ENCODE measurements at places on chromosomes 6 and 20.

DNA sequence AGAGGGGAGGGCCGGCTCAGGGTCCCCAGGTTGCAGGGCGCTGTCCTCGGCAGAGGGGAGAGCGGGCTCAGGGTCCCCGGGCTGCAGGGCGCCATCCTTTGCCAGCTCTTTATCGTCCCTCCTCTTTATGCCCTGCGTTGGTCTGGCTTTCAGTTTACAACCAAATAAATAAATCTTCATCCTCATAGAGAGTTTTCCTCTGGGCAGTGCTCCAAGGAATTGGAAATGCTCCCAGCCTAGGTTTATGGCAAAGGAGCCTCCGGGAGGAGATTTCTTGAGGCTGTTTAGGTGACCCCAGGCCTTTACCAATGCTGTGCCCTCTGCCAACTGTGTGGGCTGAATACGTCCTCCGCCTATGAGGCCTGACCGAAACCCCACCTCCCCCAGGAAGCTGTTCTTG is 60.2 kb downstream of the CHMP4B start:
- peaks cover 4% of the 10 kb centered on the region for H3K4me1 ChIP-seq
- no peaks in the 10 kb centered on the region for H3K36me3 ChIP-seq
- no peaks in the 10 kb centered on the region for H3K27me3 ChIP-seq
- no peak for ATAC-seq
- no peak overlapping the region for H3K27ac ChIP-seq
- H3K4me3 ChIP-seq, result no peak overlapping the region

- no peaks in the 10 kb centered on the region for H3K27me3 ChIP-seq
- peak; percentile 92 for ATAC-seq
- peak overlapping the region; percentile 78 for H3K4me3 ChIP-seq
- H3K36me3 ChIP-seq, result no peaks in the 10 kb centered on the region
- H3K27ac ChIP-seq, result peak overlapping the region; percentile 85
Observed at GRCh38 chr6:20319520-20320357, 81.9 kb upstream of the E2F3 start.

DNA sequence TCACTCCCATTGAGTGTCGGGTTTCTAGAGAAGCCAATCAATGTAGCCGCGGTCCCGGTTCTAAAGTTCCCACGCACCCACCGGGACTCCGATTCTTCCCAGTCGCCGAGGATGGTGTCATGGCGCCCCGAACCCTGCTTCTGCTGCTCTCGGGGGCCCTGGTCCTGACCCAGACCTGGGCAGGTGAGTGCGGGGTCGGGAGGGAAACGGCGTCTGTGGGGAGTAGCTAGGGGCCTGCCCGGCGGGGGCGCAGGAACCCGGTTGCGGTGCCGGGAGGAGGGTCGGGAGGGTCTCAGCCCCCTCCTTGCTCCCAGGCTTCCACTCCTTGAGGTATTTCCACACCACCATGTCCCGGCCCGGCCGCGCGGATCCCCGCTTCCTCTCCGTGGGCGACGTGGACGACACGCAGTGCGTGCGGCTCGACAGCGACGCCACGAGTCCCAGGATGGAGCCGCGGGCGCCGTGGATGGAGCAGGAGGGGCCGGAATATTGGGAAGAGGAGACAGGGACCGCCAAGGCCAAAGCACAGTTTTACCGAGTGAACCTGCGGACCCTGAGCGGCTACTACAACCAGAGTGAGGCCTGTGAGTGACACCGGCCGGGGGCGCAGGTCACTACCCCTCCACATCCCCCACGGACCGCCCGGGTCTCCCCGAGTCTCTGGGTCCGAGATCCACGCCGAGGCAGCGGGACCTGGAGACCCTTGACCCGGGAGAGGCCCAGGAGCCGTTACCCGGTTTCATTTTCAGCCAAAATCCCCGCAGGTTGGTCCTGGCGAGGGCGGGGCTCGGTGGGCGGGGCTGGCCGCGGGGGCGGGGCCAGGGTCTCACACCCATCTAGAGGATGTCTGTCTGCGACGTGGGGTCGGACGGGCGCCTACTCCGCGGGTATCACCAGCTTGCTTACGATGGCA is 35.2 kb upstream of the HLA-G start:
- peak overlapping the region; percentile 75 for H3K4me3 ChIP-seq
- peak; percentile 80 for ATAC-seq
- H3K27ac ChIP-seq, result no peak overlapping the region
- peaks cover 7% of the 10 kb centered on the region for H3K4me1 ChIP-seq
- no peaks in the 10 kb centered on the region for H3K36me3 ChIP-seq

GRCh38 chr6:47147175-47147727 is 105.1 kb upstream of the ADGRF1 start:
- H3K27ac ChIP-seq, result no peak overlapping the region
- H3K27me3 ChIP-seq, result peaks cover 12% of the 10 kb centered on the region
- H3K36me3 ChIP-seq, result no peaks in the 10 kb centered on the region

- H3K27me3 ChIP-seq, result no peaks in the 10 kb centered on the region
- ATAC-seq, result peak; percentile 92
- H3K36me3 ChIP-seq, result peaks cover 98% of the 10 kb centered on the region
- peak overlapping the region; percentile 61 for H3K4me3 ChIP-seq
- peaks cover 31% of the 10 kb centered on the region for H3K4me1 ChIP-seq
- H3K27ac ChIP-seq, result peak overlapping the region; percentile 78
Observed at GRCh38 chr6:45543298-45544235, 165.8 kb upstream of the SUPT3H start.

GRCh38 chr6:149922642-149923326 is at the start of gene RAET1G:
Gene RAET1G (minus strand): TSS chr6:149923121. CDS start chr6:149923010, 111 bp downstream.
- no peak within 1 kb of the TSS for H3K27ac ChIP-seq
- no peaks in the 10 kb centered on the region for H3K36me3 ChIP-seq
- peaks cover 57% of the 10 kb centered on the region for H3K27me3 ChIP-seq
- H3K4me1 ChIP-seq, result peaks cover 18% of the 10 kb centered on the region

- H3K27me3 ChIP-seq, result peaks cover 34% of the 10 kb centered on the region
- H3K27ac ChIP-seq, result no peak overlapping the region
- no peaks in the 10 kb centered on the region for H3K36me3 ChIP-seq
- ATAC-seq, result no peak
- no peak overlapping the region for H3K4me3 ChIP-seq
Observed at GRCh38 chr6:998551-998950, 305.6 kb upstream of the EXOC2 start.

- H3K27me3 ChIP-seq, result peaks cover 8% of the 10 kb centered on the region
- H3K4me3 ChIP-seq, result no peak overlapping the region
- peaks cover 5% of the 10 kb centered on the region for H3K4me1 ChIP-seq
- H3K27ac ChIP-seq, result no peak overlapping the region
- ATAC-seq, result no peak
Observed at GRCh38 chr6:44182911-44183390, 24.3 kb downstream of the CAPN11 start.

Measured in activated T-helper 17 cell treated with anti-CD3 and anti-CD28 coated beads, Interleukin-2, amount 50 U/mL, for 72 hours (primary cell).